ENCODE measurements at places on chromosomes 16 and 17.

- DNase-seq: no peak
Measured at GRCh38 chr17:74819801-74820436, 39.8 kb downstream of the GRIN2C start.

DNA sequence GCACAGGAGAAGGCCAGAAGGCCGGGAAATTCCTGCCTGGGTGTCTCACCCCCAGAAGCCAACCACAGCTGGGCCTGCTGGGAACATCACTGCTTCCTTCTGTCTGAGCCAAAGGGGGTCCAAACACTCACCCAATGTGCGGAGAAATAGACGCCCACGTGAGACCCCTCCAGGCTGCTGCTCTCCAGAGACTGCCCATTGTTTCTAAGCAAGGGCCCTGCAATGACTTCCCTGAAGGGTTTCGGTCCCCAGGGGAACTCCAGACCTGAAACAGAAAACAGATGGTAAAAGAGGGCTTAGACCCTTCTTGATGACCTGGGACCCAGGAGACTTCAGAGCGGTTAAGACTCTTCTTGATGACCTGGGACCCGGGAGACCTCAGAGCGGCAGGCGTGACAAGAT lies 41.3 kb downstream of the MRM3 start:
- no peak for DNase-seq

DNA sequence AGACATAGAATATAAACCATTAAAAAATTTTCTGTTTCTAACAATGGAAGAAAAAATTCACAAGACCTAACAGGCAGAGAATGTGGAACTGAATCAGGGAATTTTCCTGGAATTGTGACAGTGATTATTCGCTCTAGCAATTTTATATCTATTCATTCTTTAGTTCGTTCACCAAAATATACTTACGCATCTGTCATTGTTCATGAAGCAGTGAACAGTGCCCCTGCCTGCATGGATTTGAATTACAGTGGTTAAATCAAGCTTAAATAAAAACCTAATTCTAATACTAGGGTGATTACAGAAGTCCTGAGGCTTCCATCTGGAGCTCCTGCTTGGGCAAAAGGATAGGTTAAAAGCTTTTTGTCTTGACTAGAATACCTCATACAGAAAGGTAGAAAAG lies 48.6 kb downstream of the ABCA8 start:
- no peak for DNase-seq

GRCh38 chr17:61635913-61636432 lies 45.0 kb upstream of the NACA2 start:
- DNase-seq: peak; percentile 8
